Progenitor cell of endocrine pancreas (in vitro differentiated cells): ENCODE measurements at places on chromosomes 1 and 21.

DNA sequence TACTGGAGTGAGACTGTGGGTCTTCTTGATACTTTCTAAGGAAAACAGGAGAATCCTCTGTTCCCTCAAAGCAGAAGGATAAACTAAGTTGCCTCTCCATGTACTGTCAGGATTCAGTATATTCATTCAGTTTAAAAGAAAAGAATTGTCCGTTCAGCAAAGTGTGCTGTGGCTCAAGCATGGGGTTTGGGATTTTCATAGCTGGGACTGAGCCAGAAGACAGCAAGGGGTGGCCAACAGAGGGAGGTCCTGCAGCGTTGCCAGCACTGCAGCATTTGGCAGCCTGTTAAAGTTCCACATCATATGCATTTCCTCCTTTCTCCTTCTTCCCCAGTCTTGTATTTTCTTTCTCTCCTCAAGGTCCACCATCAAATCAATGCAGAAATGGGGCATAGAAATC is 75.1 kb downstream of the DTL start:
- DNase-seq = no peak

DNA sequence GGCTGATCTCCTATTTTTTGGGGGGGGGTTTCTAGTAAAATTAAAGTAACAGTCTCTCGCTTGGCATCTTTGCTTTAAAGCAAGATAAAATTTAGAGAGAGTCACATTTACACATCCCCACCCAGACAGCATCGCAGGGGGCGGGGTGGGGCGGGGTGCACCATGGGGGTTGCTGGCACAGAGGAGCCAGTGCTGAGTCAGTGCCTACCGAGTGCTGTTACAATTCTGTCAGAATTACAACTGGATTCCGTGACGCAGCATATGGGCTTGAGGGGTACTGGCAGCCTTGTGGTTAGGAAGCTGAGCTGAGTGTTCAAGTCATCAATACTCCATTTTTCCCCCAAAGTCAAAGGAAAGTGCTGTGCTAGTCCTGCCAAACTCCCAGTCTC is 175.9 kb downstream of the PRDM16 start:
- DNase-seq = no peak

GRCh38 chr21:15671188-15671587 is 58.6 kb upstream of the USP25 start:
- DNase-seq = no peak

DNA sequence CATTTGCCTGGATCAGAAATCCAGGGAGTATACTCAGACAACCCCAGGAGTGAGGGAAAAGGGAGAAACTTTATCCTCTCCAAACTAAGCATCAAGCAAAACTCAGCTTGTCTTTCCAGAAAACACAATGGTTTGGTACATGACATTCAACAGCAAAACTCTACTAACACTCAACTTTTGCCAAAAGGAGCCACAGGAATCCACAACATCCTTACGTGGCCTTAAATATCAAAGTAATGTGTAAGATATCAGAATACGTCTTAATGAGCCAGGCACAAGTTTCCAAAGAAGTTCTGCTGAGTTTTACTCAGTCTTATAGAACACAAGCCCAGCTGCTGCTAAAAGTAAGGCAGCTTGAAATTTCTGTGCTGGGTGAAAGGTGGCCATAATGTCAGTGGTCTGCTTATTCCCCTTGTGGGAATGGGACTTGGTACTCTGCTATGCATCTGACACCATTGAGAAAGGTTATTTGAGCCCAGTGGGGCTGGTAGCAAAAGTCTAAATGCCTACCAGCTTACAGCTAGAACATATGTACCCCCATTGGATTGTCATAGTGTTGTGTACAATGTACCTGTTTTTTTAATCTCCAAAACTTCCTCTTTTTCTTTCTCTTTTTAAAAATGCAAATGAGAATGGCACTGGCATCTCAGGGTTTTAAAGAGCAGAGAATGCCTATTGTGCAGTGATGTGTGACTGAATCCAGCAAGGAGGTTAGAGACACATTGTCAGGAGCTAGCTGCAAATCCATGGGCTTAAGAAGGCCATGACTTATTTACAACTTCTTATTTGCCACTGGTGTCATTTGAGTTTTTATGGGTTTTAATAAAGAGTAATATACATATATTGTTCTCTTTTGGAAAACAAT is 62.0 kb upstream of the ST6GALNAC3 start:
- DNase-seq = no peak

DNA sequence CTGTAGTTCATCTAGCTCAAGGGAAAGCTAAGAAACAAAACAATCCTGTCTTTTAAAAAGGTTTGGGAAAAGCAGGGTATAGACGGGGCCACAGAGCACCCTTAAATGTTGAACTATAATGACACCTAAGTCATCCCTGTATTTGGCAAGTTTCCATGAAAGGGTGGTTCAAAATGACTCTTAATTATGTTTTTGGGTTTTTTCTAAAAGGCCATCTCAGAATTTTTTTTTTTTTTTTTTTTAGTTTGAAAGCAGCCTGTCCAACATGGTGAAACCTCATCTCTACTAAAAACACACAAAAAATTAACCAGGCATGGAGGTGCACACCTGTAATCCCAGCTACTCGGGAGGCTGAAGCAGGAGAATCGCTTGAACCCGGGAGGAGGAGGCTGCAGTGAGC is 22.2 kb downstream of the TOMM20 start:
- no peak for DNase-seq

GRCh38 chr1:2229037-2229864 is 1.1 kb downstream of the SKI start:
- no peak for DNase-seq

DNA sequence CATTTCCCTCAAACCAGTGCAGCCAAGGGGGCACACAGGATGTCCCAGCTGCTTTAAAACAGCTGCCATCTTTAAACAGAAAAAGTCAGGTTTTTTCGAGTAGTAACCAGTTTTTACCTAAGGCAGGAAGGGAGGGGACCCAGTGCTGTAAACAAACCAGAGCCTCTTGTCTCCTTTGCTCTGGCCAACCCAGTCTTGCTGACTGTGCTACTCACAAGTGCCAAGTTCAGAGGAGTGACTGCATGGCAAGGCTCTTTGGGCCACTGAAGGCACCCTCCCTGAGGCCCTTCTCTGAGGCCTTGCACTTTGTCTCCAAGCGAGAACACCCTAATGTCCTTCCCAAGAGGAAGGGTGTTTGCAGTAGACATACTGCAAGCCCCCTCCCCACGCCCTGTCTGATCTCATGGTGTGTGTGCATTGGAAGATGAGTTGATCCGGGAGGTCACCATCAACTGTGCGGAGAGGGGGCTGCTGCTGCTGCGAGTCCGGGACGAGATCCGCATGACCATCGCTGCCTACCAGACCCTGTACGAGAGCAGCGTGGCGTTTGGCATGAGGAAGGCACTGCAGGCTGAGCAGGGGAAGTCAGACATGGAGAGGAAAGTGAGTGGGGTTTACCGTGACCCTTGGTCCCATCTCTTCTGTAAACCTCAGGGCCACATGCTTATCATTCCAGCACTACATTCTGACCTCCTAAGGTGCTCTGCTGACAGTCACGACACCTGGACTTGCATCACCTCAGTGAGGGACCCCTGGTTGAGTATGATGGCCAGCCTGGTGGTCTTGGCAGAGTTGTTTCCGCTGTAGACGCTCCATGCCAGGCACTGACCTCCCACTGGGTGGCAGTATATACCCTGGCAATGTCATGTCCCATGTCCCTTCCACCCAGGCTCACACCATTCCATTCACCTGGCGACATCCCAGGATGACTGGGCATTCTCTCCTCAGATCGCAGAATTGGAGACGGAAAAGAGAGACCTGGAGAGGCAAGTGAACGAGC is 4.7 kb downstream of the DNALI1 start:
- no peak for DNase-seq

GRCh38 chr1:76625886-76626678 is 241.2 kb upstream of the ST6GALNAC5 start:
- DNase-seq = no peak

DNA sequence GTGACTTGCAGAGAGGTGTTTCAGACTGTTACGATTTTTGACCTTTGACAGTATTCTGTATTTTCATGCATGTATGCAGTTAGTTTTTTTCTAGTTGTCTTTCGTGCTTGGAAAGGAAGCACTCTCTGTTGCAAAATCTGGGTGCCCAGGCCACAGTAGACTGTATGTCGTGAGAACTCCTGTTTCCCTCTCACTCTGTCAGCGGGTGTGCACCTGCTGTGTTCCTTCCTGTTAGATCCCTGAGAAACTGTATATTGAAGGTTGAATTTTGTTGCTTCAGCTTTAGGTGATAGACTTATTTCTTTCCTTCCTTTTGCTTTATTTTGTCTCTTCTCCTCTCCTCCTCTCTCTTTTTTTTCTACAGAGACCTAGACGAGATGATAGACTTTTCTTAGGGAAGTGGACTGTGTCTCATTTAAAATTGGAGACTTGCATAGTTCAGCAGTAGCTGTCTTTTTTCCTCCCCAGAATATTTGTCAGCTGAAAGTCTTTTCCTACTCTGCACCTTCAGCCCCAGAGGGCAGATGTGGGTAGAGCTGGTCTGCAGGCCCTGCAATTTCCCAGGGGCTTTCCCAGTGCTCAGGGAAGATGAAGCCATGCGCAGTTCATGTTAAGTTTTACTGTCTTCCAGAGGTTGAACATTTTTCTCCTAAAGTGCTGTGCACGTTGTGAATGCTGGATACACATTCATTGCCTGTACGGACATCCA is 1.4 kb downstream of the TRAPPC10 start:
- DNase-seq = no peak

- DNase-seq = no peak
Observed at GRCh38 chr1:238233966-238234365, 343.2 kb upstream of the ZP4 start.

- DNase-seq = no peak
Observed at GRCh38 chr1:184558691-184559090, 171.9 kb downstream of the C1orf21 start.

GRCh38 chr1:200710166-200710565 is 28.5 kb upstream of the CAMSAP2 start:
- DNase-seq = no peak

- no peak for DNase-seq
Observed at GRCh38 chr1:99557546-99558202, 88.2 kb upstream of the PALMD start.

- DNase-seq = no peak
Observed at GRCh38 chr1:56439610-56440264, 139.6 kb downstream of the PLPP3 start.

GRCh38 chr21:38908537-38908936 is 102.8 kb downstream of the ETS2 start:
- DNase-seq = no peak

DNA sequence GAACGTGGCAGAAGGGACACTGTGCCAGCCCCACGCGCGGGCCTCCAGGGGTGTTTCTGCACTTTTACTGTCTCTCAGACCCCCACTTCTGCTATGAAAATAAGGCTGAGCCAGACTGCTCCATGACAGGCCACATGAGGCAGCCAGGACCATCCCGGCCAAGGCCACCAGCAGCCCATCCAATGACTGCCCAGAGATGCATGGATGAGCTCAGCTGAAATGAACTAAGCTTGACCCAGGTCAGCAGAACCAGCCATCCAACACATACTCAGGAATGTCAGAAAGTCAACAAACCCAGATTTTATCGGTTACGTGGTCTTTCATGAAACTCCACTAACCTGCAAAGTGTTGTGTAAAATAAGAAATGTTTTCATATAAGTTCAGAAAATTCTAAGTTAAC is 51.2 kb downstream of the CCDC185 start:
- DNase-seq = no peak

DNA sequence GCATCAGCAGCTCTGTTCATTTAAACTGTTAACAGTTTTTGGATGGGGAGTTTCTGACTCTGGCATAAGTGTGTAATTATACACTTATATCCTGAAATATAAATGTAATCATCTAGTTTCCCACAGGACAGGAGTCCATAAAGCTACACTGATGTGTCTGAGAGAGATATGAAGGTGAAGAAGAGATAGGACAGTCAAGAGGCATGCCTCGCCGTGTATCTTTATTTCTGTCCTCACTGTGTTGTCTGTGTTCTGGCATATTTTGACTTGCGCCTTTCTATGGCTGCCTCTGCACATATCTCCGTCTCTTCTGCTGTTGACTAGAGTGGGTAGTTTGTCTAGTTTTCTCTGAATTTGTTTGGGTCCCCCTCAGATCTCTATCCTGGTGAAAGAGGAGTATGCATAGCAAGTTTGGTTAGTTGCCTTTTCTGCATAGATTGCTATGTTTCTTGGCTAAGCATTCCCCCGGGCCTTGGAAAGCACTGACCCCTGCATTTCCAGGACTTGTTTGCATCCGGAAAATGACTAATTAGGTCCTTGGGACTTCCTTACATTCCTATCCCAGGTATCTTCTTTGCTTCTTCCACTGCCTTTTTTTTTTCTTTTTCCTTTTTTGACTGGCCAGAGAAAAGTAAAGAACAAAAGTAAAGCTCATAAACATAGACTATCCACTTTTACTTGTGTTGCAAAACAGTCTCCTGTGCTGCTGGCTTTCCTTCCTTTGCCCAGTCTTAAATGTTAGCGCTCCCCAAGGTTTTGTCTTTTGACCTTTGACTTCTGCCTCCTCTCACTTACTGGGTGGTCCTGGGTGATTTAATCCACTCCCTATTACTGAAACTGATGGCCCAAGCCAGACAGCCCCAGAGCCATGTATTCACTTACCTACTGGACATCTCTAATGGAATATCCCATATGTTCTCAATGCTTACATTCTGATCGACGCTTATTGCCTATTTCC is 27.6 kb upstream of the CNN3 start:
- no peak for DNase-seq

DNA sequence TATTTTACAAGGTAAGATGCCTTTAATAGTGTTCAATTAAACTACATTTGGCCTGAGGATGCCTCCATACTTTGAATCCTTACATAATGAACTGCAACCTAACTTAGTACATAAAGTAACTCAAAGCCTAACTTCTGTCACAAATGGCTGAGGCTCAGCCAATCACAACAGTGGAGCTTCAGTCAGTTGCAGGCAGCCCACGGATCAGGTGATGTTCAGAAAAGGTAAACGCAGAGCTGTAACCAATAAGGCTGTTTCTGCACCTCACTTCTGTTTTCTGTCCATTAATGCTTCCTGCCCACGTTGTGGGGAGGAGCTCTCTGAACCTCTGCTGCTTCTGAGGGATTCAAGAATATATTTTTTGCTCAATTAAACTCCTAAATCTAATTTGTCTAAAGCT is 94.8 kb upstream of the KIAA0040 start:
- DNase-seq = no peak

DNA sequence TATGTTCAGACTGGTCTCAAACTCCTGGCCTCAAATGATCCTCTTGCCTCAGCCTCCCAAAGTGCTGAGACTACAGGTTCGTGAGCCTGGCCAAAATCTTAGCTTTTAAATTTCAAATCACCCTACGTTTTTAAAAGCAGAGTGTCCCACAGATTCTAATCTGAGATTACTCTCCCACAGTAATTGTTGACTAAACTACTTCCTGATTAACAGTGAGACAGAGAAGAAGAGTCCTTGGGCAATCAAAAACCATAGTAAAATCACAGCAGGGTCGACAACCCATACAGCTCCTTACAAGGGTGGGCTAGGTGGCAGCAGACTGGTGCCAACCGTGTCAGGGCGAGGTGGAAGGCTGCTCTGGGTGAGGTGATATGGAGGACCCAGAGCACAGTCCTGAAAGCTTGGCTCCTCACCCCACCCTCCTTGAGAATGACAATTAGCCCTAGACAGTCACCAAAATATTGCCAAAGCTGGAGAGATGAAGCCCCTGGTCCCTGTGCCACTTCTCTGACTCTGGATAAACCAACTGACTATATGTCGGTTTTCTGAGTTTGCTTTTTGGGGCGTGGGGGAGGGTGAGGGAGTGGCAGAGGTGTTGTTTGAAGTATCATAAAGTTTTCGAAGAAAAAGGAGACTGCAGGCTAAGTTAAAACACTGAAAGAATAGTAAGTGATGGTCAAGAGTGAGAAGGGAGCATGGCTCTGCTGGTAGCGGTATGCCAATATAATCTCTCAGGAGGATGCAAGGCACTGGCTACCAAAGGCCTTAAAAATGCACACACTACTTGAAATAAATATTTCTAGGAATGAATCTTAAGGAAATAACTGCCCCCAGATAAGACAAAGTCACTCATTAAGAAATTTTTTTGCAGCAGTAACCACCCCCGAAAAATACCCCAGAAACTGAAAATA is 86.8 kb downstream of the SLC45A1 start:
- DNase-seq = no peak
